ENCODE measurements at places on chromosomes 11 and 22.

DNA sequence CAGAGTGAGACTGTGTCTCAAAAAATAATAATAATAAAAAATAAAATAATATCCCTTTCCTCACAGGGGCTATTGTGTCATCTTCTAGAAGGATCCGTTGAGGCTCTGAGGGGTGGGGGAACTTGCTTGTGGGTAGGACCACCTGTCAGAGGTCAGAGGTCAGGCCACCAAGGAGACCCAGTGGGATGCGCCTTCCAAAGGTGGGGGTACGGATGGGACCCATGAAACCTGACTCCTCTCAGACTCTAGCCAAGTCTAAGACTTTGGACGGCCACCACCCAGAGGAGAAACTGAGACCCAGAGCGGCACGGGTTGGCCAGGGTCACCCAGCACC, 367 bp upstream of the MMP11 start:
- DNase-seq = no peak

GRCh38 chr11:133381761-133382130, 150.6 kb downstream of the OPCML start:
- DNase-seq = no peak

GRCh38 chr11:71441251-71441650, 6.9 kb downstream of the DHCR7 start:
- DNase-seq = no peak

DNA sequence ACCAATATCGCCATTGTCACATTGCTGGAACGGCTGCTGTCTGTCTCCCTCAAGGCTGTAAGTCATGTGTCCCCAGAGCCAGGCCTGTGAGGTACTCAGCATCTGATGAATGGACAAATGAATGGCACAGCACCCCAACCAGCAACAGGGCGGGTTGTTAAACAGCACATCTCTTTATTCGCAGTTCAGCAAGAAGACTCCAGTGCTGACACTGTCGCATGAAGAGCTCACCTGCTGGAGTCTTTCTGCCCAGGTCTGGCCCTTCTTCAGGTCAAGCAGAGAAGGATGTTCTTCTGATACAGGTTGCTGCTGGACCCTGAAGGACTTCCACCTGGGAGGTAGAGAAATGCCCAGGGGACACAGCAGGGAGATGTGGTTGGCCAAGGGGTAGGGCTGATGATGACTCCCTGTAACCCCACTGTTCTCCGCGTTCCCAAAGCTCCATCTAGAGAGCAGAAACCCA, 4.8 kb downstream of the SPATA19 start:
- DNase-seq = no peak

DNA sequence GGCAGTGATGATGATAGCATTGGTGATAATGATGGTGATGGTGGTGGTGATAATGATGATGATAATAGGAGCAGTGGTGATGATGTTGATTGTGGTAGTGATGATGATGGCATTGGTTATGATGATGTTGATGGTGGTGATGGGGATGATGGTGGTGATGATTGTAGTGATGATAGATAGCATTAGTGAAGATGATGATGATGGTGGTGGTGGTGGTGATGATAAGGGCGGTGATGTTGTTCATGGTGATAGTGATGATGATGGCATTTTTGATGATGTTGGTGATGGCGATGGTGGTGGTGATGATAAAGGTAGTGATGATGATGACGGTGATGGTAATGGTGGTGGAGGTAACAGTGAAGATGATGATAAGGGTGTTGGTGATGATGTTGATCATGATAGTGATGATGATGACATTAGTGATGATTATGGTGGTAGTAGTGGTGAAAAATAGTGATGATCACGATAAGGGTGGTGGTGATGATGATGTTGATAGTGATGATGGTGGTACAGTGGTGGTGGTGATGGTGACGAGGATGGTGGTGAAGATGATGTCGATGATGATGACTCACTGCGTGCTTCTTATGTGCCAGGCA, 93.0 kb downstream of the MPPED1 start:
- DNase-seq = no peak

- no peak for DNase-seq
Measured at GRCh38 chr11:78100676-78101472, 21.2 kb upstream of the NDUFC2 start.

GRCh38 chr22:20408891-20409290, 14.9 kb downstream of the ZNF74 start:
- no peak for DNase-seq

DNA sequence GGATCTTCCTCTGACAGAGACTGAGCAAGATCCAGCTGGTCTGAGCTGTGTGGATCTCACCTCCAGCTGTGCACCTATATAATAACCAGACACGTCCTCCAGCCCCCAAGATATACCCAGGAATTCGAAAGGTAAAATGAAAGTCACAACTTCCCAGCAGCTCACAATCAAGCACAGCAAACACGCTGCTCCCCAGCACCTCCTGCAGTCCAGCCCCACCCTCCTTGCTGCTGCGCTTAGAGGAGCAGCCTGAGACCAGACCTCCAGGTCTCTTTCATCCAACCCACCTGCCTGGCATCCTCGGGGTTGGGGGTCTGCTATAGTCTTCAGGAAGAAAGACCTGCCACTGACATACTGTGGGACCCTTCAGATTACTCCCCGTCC, 3.0 kb upstream of the APOL4 start:
- no peak for DNase-seq

GRCh38 chr22:22480940-22481339, 27.6 kb downstream of the ZNF280B start:
- DNase-seq = no peak

DNA sequence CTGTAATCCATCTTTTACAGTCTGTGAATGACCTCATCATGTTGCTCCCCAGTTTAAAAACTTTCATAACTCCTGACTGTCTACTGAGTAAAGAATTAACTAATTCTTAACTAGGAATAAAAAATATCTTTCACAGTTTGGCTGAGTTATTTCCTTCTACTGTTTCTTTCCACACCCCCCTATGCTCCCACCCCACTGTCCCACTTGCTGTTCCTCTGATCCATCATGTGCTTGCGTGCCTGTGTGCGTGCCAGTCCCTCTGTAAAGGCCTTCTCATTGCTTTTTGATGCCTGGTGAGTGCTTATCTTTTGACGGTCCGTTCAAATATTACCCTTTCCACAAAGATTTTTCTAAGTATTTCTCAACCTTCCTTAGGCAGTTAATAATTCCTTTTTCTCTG, 55.6 kb downstream of the ATG16L2 start:
- DNase-seq = no peak

GRCh38 chr22:22939588-22940368, 52.2 kb downstream of the IGLL5 start:
- DNase-seq = no peak

- DNase-seq = no peak
Measured at GRCh38 chr22:45007391-45008185, 2.2 kb downstream of the PHF21B start.

DNA sequence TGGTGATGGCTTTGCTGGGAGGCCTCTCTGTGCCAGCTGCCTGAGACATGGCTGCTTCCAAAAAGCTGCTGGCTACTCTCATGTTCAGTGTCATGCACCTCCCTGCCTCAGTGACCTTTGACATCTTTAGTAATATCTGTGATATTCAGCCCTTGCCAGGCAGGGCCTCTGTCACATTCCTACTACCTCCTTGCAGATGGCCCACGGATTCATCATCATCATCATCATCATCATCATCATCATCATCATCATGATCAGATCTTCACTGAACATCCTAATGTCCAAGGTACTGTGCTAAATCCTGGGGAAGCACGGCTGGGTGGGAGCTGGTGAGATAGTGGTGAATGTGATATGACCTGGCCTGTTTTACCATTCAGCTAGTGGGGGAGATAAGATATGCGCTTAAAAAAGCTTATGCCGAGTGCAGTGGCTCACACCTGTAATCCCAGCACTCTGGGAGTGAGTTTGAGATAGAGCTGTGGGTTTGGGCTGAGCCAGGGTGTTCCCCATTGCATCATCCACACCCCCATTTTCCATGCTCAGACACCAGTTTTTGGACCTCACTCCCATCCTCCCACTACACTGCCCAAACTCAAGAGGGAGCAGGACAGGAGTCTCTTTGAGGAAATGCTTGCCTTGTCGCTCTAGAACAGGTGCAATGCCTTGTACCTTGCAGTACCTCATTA, 17.1 kb upstream of the TMPRSS13 start:
- DNase-seq = no peak

GRCh38 chr11:9625162-9625561, 38.7 kb upstream of the SWAP70 start:
- DNase-seq = no peak

GRCh38 chr11:108967571-108967970, 302.7 kb downstream of the DDX10 start:
- no peak for DNase-seq

GRCh38 chr11:126816645-126817044, 183.9 kb downstream of the KIRREL3 start:
- DNase-seq = no peak

DNA sequence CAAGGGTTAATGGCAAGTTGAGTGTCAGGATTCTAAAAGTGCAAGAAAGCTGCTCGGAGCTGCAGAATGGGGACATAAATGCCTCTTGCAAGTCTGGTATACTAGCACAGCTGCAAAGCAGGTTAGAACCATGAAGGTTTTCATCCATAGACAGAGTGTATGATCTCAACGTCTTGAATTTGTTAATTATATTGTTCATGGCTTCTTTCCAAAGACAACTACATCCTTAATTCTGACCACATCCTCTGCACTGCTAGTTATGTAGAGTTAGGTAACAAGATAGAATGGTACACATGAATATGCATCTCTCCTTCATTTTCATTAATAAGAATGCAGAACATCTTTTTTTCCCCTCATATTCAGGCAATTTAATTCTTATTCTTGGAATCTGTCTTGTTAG, 34.2 kb downstream of the EXPH5 start:
- DNase-seq = no peak

- no peak for DNase-seq
Measured at GRCh38 chr11:103875855-103876510, 160.5 kb upstream of the DDI1 start.

DNA sequence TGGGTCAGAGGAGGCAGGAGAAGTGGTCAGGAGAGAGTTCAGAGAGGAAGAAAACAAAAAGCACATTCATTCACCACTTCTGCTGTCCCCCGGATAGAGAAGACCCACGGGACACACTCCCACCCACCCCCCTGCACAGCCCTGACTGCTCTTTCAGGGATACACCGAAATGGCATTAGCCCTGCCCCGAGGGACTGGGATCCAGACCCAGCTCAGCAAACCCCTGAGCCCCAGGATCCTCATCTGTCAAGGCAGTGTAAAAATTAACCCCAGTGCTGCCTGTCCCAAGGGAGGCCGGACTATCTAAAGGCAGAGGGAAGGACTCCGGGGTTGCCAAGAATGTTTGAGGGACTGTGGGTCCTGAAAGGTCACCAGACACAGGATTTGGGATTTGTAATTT, 31.2 kb downstream of the TPBGL start:
- no peak for DNase-seq

DNA sequence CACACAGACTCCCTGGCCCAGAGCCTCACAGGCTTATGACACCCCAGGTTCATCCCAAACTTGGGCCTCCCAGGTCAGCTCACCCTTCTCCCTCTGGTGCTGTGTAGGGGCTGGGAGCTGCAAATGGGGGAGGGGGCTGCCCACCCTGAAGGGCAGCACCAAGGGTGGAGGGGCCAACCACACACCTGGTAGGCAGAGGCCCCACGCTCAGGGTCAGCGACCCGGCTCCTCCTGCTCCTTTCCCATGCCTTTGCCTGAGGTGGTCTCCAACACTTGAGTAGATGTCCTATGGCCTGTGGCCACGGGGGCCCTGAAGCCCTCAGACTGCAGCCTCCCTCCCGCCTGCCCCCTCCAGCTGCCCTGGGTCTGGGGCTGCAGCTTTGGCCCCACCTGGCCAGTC, 3.4 kb downstream of the DGCR6 start:
- DNase-seq = no peak

DNA sequence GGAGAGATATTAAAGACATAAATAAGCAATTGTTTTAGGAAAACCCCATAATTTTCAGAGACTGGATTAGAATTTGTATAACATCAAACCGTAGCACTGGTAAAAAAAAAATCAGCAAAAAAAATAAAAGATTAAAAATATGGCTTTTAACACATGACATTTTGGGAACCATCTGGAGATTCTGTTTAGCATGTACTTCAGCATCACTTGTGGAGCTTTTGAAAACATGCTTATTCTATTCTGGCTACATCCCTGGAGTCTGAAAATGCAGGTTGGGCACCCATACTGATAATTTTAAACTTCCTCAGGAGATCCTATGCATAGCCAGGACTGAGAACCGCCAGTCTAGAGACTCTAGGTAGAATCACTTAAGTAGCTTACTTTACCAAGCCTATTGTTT, 1190.9 kb downstream of the LRRC4C start:
- DNase-seq = no peak

GRCh38 chr22:21642584-21643448, 714 bp downstream of the SDF2L1 start:
- DNase-seq = peak; percentile 55

DNA sequence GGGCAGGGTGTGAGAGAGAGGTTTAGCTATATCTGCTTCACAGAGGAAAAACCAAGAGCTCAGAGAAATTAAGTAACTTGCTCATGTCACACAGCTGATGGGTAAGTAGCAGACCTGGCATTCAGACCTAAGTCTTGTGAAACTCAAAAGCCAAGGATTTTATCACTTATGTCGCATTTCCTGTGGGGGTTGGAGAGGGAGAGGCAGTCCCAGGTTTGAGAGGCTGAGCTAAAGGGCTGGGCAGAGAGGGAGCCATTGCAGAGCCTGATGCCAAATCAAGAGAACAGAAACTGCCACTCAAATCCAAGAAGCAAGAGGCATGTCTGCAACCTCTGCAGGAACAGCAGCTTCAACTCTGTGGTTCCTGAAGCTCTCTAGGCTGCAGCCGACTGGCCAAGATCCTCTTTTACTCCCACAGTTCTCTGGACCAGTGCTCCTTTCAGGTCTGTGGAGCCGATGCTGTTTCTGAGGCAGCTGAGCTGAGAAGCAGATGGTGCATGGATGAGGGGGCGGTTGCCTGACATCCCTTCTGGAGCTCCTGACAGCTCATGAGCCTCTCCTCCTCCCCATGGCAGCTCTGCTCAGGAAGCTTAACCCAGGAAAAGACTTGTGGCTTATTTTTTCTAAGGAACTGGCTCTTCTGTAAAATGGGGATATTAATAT, 47.6 kb upstream of the NAV2 start:
- no peak for DNase-seq

DNA sequence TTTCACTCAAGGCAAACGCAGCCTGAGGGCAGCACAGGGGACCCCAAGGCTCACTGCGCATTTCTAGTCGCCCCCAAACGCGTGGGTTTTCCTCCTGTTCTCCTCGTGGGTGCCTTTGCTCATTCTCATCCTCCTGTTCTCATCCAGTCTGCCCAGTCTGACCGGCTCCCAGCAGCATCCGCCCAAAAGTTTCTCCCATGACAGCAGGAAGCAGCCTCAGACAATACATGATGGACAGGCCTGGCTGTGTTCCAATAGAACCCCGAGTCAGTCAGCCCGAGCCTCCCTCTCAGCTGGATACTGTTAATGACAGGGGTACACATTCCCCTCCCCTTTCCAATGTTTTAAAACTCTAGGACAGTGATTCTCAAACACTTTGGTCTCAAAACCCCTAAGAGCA, 22.5 kb upstream of the KRTAP5-7 start:
- no peak for DNase-seq

GRCh38 chr11:34890089-34890488, 26.1 kb downstream of the APIP start:
- DNase-seq = no peak

GRCh38 chr22:33555814-33556522, 364.3 kb downstream of the LARGE1 start:
- DNase-seq = peak; percentile 76

- DNase-seq = no peak
Measured at GRCh38 chr11:13280777-13281176, 3.2 kb downstream of the BMAL1 start.
